ENCODE measurements at places on chromosomes 16 and 17. TPM values are rescaled to one million over a fixed set of nuclear protein-coding genes. Genes with fewer than 3 reads are reported as not detected.

DNA sequence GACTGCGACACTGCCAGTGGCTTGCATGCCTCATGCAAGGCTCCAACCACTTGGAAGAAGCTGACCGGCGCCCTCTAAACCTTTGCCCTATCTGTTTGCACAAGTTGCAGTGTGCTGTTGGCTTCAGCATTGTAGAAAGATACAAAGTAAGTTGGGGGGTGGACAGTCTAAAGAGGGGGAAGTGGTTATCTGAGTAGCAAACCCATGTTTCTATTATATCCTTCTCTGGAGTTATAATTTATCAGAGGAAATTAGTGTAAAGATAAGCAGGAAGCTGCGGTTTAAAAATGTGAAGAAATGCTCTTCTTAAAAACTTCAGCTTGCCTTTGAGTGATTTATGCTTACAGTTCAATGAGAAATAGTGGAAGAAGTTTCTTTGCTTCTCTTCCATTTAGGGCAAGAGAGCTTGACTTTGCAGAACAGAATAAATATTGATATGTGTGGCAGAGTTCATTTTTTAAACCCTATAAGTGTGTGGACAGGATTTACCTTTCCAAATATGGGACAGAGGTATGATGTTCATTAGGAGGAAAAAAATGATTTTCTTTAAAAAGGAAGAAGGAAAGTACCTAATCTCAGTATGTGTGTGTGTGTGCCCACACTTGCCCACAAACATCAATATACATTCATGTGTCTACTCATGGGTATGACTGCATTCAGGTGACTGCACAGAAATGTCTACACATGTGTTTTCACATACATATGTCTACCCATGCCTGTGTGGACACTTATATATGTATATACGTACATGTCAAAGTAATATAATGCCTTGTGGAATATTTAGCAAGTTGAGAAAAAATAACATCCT, 8.1 kb downstream of the AMZ2 start:
- no peak for DNase-seq

GRCh38 chr17:50289991-50290702, 15.9 kb downstream of the TMEM92 start:
- DNase-seq, result peak; percentile 61

DNA sequence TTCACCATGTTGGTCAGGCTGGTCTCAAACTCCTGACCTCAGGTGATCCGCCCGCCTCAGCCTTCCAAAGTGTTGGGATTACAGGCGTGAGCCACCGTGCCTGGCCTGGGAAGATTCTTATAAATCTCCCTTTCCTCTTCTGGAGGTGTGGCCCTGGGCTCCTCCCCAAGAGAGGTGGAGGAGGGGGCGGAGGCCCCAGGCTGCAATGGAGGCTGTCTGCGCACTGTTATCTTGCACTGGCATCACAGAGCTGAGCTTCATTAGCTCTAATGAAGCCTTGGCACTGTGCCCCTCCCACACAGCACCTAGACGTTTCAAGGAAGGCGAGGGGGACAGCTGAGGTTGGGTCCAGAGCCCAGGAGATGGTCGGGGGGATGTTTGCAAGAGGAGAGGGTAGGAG, 7.5 kb downstream of the ARHGAP23 start:
- DNase-seq, result no peak

DNA sequence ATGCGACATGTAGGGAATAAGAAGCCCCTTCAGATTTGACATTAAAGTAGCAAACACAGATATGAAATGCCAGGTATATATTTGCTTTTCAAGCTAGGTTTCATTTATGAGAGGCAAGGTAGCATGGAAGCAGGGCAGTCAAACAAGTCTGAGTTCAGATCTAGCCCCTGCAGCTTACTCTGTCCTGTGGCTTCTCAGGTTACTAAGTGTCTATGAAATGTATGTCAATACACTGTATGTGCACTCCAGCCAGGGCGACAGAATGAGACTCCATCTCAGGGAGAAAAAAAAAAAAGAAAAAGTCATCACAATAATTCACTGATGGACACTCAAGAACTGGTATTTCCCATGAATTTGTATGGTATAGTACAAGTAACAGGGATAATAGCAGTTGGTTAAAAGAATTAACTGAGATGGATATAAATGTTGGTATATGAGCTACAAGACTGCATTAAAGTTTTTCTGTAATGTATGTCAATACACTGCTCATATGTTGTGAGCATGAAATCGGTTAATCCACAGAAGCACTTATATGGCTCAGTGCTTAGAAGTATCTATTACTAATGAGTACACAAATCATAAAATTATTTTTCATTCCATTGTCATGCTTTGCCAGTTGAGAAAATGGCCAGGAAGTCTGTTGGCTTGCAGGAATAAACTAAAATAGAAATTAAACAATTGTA, 2.9 kb upstream of the WSB1 start:
- DNase-seq, result no peak

GRCh38 chr17:44079877-44080821, 9.6 kb downstream of the G6PC3 start:
- no peak for DNase-seq

Gene C17orf107
- total RNA-seq, result 4.8 TPM

Gene E4F1
- 45.6 TPM for total RNA-seq

DNA sequence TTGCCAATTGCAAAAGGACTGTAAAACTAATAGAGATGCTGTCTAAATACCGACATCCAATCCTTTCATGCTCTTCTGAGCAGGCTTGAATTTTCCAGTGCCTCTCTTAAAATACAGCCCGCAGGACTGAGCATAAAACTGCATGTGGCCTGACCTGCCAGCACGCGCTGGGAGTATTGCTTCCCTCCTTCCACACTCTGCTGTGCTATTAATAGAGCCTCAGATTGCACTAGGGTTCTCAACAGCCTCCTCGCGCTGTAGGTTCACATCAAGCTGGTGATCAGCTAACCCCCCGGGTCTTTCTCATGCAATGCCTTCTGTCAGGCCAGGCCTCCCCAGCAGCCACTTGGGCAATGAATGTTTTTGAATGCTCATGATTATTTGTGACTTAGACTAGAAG, 14.2 kb upstream of the MSI2 start:
- no peak for DNase-seq

Measured in Caki2 (cell line).